ENCODE measurements at places on chromosomes 7 and 10.

- DNase-seq = no peak
Measured at GRCh38 chr10:99412099-99412498, 18.3 kb downstream of the GOT1 start.

- DNase-seq = no peak
Measured at GRCh38 chr7:67619175-67619574, 622.5 kb downstream of the TYW1 start.

GRCh38 chr10:29670761-29671160 is 36.0 kb upstream of the SVIL start:
- DNase-seq = no peak

DNA sequence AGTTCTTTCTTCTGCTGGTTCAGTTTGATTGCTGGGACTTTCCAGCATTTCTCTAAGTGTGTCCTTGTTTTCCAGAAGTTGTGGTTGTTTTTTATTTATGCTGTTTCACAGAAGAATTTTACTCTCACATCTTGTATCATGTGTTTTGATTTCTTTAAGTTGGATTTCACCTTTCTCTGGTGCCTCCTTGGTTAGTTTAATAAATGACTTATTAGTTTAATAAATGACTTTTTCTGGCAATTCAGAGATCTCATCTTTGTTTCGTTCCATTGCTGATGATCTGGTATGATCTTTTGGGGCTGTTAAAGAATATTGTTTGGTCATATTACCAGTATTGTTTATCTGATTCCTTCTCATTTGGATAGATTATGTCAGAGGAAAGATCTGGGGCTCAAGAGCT is 59.8 kb upstream of the CYP2C9 start:
- DNase-seq = no peak

GRCh38 chr7:77699056-77699455 is 2.8 kb downstream of the RSBN1L start:
- no peak for DNase-seq

DNA sequence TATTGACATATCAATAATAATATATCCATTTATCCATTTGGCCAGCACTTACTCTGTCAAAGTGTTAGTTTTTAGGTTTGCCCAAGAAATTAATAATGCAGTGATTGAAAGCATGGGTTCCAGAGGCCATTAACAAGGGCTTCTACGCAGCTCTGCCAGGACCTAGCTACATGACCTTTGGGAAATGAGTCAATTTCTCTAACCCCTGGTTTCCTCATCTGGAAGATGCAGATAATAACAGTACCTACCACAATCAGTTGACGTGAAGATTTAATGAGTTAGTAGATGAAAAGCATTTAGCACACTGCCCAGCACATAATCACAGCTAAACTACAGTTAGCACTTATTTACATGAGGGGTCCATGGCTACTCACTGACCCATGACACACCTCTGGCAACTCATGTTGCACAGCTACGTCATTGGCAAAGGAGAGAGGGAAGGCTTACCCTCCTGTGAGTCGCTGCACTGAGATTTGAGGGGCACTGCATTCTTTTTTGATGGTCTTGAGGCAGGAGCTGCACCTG is 263.7 kb downstream of the PLXNA4 start:
- no peak for DNase-seq

DNA sequence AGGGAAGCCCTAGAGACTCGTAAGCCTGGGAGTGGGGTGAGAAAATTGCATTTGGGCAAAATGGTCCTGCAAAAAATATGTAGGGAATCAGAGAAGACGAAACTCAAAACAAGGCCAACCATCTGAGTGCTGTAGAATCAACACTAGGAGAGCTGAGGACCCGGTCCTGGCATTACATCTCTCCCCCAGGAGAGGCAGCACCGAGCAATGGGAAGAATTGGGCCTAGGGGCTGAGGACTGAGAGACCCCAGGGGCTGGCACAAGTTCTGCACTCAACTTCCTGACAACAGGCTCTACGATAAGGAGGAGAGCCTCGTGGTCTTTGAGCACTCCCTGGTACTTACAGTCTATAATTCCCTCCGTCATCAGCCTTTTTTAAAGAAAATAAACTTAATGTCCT is 47.6 kb downstream of the BPGM start:
- no peak for DNase-seq

DNA sequence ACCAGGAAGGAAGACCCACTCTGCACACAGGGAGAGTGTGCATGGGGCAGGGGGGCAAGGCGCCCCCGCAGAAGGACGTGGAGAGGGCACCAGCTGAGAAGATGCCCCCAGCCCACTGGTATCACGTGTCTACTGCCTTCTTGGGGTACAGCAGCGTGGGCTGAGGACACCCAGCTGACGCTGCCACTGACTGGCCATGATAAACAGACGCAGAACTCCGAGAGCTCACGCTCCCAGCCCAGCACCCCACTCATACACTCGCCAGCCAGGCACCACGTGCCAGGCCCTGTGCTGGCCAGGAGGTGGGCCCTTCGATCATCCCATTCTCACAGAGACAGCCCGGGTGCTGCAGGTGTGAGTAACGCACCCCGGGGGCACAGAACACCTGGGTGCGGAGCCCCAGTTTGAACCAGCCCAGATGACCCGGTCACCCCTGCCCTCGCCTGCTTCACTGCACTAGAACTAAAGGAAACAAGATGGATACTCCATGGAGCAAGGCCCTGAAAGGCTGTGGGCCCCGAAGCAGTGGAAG is 199.8 kb downstream of the MAD1L1 start:
- no peak for DNase-seq
